ENCODE measurements at places on chromosomes 7 and 10.
A peak's percentile ranks its signal among the peaks of the same experiment; 100 is the strongest.

GRCh38 chr10:119852822-119853221, 19.8 kb downstream of the MCMBP start:
- DNase-seq, result no peak

DNA sequence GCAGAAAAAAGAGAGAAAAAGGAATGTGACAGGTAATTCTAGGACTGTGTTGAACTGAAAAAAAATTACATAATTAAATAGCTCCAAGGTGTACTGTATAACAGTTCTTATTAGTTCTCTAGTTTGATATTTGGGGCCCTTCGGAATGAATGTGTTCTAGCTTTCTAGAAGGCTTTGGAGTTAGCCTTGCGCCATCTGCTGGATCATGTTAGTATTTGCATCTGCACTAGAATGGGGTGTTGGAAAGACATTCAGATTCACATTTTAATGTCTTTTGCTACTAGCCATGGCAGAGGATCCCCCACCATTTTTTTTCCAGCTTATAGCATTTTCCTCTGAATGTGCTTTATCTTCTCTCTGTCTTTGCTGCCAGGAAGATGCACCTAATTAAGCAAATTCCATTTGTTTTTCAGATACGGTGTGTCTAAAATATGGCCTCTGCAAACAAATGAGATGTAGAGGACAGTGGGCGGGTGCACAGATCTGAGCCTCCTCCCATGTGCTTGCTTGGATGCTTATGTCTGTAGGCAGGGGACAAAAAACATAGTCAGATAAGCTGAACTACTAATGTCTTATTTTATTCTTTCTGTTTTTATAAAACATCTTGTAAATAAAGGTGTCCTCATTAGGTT, 238.5 kb downstream of the PHF14 start:
- peak; percentile 33 for DNase-seq

GRCh38 chr7:46233585-46234329, 312.7 kb upstream of the IGFBP3 start:
- no peak for DNase-seq

DNA sequence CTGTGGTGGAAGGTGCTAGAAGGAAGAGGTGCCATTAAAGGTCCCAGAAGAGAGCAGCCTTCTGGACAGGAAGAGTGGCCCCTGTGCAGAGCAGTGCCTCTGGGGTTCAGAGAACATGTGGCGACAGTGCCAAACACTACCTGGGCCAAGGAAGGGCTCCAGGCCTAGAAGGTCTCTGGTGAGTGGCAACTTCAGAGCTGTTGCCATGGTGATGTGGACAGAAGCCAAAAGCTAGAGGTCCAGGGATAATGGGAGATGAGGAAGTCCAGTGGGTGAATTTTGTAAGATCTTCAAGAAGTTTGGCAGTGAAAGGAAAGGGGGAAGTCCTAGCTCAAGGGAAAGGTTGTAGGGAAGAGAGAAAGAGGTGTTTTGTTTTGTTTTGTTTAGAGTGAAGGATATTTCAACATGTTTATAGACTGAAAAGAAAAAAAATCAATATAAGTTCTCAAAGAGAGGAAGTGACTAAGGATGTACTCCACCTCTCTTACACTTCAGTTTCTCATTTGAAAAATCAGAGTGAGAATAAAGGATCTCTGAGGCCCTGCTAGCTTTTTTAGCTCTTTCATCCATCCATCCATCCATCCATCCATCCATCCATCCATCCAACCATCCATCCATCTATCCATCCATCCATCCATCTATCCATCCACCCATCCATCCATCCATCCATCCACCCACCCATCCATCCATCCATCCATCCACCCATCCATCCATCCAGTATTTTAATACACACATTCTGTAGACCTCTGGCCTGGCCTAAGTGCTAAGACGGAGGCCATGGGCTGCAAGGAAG, 77.1 kb upstream of the DUSP5 start:
- DNase-seq, result no peak

DNA sequence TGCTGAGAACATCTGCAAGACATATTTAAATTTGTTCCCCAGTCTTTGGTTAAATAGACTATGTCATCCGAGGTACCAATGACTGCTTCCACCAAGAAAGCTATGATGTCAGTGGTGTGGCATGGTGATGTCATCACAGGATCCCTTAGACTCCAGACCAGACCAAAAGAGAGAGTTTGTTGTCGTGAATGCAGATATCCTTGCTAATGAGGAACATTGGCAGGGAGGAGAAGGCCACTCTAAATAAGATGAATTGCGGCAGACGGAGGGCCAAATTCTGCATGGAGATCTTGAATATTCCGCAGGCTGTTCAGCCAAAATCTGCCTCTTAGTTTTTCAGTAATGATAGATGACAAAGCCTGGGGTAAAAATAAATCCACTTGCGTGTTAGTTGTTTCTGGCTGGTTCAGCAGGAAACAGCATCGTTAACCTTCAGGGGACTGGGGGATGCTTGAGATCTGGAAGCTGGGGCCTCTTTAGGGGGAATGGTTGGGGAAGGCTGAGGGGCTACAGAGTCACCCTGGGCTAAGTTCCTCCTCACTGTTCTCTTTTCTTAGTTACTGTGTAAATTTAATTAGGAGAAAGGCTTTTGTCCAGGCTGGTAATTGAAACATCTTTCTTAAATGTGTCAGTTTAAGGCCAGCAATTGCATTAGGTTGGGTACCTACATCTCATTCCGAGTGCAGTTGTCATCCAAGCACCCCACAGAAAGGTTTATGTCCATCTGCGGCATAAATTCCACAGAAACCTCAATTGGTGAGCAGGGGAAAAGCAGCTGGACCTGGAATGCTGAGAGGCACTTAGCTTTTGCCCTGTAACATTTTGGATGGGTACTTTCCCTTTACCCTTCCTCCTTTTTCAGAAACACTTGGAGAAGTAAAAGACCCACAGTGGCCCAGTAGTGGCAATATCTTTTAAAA, 11.6 kb upstream of the CAMK1D start:
- DNase-seq, result no peak

GRCh38 chr10:88245974-88246511, 337.1 kb downstream of the RNLS start:
- no peak for DNase-seq

DNA sequence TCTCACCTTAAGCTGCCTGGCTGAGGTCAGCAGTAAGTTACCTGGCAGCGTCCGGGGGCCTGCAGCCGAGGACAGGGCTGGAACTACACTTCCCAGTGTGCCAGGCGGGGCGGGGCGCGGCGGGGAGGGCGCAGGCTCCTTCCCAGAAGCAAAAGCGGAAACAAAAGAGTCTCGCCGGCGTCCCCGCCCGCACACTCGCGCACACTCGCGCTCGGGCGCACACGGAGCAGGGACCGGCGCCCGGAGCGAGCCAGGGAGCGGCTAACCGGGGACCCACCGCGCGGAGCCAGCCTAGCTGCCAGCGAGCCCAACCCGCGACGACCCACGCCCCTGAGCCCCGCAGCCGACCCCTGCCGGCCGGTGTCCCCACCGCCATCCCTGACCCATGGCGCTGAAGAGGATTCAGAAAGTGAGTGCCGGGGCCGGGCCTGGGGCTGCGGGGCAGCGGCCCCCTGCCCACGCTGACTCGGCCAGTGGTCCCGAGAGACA, at the start of gene UBE2D1:
UBE2D1 (plus strand) TSS at position 190 of the 489 bp plus-strand sequence; CDS start at position 386, 196 bp downstream.
- peak; percentile 82 for DNase-seq

DNA sequence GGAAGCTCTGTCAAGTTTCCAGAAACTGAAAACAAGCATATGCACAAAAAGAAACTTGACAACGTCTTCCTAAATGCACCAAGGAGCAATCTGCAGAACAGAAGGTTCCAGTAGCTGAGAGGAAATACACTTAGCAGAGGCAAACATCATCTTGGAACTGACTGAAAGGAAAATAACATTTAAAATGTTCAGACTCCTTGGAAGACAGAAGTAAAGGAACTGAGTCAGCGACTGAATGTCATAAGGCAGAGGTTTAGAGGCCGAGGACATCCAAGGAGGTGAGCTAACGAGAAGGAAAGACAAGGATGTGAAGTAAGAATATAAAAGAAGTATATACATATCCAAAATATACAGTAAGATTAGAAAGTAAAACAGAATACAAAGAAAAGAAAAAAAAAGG, 24.1 kb downstream of the SEMA3D start:
- no peak for DNase-seq

DNA sequence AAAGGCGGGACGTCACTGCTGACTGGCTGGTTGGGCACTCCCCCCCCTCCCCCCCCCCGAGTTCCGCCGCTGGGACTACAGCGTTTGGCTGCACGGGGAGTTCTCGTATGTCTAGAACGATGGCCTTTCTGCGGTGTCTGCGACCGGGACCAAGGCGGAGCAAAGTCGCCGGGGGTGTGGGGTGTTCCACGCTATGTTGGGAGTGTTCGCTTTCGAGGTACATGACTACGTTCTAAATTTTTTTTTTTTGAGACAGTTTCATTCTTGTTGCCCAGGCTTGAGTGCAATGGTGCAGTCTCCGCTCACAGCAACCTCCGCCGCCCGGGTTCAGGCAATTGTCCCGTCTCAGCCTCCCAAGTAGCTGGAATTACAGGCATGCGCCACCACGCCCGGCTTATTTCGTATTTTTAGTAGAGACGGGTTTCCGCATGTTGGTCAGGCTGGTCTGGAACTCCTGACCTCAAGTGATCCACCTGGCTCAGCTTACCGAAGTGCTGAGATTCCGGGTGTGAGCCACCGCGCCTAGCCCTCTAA, 573 bp upstream of the IDI1 start:
- no peak for DNase-seq

- no peak for DNase-seq
These were observed 83.9 kb downstream of the TCF7L2 start for GRCh38 chr10:113033991-113034390.

GRCh38 chr10:89147256-89147655, 59.9 kb downstream of the CH25H start:
- DNase-seq, result no peak

DNA sequence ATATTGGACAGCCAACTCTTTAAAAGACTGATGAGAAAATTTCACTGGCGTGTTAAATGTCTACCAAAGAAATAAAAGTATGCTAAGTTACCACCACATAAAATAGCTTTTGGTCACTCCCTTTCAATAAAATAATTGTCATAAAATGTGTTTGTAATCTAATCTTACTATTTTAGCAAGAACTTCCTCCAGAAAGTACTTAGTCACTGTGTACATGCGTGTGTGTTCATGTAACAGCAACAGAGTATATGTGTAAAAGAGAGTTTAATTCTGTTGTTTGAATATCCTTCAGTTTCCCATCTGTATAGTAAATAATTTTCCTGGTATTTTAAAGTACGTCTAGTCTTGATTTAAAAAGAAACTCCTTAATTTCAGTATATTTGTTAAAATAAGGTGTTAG, 35.0 kb upstream of the WASL start:
- DNase-seq, result no peak

DNA sequence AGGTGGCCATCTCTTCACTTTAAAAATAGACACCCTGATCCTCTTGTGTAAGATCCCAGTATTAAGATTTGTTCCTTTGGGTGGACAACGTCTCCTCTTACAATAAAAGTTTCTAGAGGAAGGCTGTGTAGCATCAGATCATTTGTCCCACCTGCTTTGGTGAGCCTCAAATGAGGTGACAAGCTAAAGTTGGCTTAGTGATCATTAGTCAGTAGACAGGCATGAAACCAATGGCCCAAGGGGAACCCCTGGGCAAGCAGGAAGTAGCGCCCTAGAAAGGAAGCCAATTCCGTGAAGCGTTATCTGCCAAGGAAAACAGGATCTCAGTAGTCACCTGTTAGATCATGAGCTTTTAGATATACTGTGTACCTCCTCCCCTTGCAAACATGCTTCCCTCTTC, 66.8 kb downstream of the PCGF5 start:
- DNase-seq, result no peak

- no peak for DNase-seq
These were observed 54.1 kb downstream of the HK1 start for GRCh38 chr10:69332278-69333010.

GRCh38 chr7:23239698-23240097, 6.9 kb upstream of the GPNMB start:
- DNase-seq, result no peak

- no peak for DNase-seq
These were observed 103.3 kb upstream of the PFKP start for GRCh38 chr10:2963889-2964631.

DNA sequence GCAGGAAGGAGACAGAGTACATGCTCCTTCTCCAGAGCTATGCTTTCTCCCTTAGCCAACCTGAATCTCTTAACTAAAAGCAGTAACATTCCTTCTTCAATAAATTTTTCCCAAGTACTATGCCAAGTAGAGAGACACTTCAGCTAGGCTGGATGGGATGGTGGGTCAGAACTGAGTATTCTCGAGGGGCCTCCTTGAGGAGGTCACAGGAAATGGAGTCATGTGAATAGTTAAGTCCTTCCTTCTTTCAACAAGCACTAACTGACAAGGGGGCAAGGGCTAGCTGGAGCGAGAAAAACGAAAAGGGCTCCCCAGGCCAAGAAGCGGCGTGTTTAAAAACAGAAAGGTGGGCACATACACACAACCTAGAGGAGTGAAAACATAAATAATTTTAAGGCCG, 5.5 kb downstream of the RSU1 start:
- no peak for DNase-seq

GRCh38 chr10:61899997-61900828, 1.3 kb upstream of the ARID5B start:
- DNase-seq, result peak; percentile 68

DNA sequence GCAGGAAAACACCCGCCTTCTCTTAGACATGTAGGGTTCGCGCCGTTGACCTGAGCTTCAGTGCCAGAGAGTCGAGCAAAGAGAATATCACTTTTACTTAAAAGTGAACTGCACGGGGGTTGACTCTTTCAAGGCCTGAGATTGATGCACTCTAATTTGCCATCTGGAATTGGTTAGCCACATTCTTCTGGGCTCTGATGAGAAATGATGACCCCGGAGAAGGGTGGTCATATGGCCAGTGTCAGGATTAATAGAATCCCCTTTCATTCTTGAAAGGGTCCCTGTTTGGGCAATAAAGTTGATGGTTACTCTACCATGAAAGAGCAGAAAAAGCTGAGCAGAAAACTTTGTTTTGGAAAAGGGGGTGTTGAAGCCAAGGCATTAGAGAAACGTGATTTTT, 31.2 kb downstream of the GRK5 start:
- no peak for DNase-seq

- no peak for DNase-seq
These were observed 85.9 kb upstream of the KMT2C start for GRCh38 chr7:152521420-152522337.

GRCh38 chr7:78265071-78265470, 466.5 kb downstream of the PHTF2 start:
- DNase-seq, result no peak

GRCh38 chr7:50556247-50556991, 8.8 kb downstream of the DDC start:
- no peak for DNase-seq

- DNase-seq, result no peak
These were observed 37.6 kb downstream of the NDUFB2 start for GRCh38 chr7:140734096-140734495.

- no peak for DNase-seq
These were observed 14.3 kb downstream of the CHST3 start for GRCh38 chr10:71978476-71978875.

DNA sequence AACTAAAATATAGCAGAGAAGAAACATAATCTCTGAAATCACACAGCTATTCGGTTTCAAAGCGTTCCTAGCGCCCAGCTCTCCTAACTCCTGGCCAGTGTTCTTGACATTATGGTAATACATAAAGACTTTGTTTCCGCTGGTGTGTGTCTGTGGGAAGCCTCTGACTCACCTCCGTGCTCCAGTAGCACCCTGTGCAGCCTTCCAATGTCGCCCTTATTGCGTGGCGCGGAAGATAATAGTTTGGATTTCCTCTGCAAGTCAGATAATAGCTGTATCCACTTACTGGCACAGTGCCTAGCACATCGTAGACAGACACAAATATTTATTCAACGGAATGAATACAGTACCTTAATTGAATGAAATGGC, 570 bp downstream of the BMS1 start:
- peak; percentile 23 for DNase-seq

GRCh38 chr7:91046322-91047089, 217.7 kb upstream of the FZD1 start:
- no peak for DNase-seq
